ENCODE measurements at places on chromosomes 6 and 20.
A peak's percentile ranks its signal among the peaks of the same experiment; 100 is the strongest.

DNA sequence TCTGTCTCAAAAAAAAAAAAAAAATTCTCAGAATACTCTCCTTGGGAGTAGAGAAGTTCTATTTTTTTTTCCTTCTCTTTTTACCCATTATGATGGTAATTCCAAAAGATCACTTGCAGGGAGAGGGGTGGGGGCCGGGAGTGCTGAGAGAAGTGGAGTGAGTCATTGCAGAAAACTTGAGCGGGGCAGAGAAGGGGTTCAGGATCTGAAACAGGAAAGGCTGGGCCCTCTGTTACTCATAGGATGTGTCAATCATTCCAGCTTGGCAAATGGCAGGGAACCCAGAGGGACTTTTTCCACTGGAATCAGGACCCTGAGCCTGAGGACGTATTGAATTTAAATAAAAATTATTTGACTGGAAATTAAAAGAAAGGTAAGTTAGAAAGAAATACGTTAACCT, 111.4 kb upstream of the ARMC2 start:
- DNase-seq: peak; percentile 94

DNA sequence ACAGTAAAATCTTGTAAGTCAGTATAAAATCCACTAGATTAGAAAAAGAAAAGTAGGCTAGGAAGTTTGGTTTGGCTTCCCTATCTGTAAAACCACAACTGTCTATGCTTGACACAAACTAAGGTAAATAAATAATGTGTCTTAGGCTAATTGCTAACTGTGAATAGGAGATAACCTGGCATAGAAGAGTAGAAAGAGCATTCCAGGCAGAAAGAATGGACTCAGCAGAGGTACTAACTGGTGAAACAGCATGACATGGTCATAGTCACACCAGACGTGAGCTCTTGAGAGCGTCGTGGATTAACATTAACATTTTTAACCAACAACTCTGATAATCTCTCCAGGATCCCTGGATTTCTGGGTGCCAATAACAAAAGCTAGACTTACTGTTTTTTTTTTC, 8.7 kb upstream of the WTAP start:
- DNase-seq: no peak

- DNase-seq: no peak
These were observed 27.0 kb downstream of the ZNF292 start for GRCh38 chr6:87182321-87182720.

- DNase-seq: no peak
These were observed 11.9 kb downstream of the KIF25 start for GRCh38 chr6:168009331-168009730.

DNA sequence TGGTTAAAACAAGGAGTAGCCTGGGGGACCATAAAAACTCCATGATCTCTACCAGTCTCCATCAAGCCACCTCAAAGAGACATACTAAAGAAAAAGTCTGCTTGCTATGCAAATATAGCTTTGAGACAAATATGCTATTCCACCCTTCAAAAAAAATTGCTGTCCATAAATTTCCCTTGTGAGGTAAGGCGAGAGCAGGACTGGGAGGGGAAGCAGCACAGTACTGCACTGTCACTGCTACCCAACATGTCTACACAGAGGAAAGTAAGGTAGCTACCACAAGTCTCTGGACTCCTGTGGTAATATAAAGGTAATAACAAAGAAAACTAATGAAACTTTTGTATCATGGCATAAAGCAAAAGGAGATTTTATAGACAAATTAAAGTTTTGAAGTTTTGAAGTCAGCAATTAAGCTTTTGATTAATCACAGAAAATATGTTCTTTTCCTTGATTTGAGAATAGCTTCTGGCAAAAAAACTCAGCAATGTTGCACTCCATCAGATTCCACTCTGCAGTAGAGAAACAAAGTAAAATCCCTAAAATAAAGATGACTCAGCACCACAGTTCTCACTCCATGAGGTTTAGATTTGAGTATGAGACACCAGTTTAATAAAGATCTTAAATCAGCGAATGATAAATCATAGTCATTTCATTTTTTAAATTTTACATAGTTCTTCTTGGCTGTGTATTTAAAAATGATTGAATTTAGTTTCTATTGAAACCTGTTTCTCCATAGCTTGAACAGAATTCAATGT, 602.4 kb downstream of the COL12A1 start:
- DNase-seq: no peak

DNA sequence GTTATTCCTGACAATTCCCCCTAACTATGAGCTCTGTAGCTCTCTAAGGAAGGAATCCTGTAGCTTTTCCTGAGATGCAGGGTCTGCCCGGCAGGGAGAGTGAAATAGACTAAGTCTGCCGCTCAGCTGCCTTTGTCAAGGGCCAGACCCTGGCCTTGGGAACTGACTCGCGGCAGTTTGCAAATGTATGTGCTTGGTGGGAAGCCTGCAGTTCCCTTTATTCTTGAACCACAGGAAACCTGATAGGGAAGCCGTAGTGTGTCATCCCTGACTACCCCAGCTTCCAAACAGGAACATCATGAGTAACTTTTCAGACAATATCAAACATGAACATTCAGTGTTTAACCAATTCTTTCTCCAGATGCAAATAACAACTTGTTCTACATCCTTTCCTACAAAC, 78.7 kb upstream of the IFNGR1 start:
- DNase-seq: peak; percentile 6

GRCh38 chr6:111713236-111713635, 107.6 kb upstream of the TRAF3IP2 start:
- DNase-seq: no peak

DNA sequence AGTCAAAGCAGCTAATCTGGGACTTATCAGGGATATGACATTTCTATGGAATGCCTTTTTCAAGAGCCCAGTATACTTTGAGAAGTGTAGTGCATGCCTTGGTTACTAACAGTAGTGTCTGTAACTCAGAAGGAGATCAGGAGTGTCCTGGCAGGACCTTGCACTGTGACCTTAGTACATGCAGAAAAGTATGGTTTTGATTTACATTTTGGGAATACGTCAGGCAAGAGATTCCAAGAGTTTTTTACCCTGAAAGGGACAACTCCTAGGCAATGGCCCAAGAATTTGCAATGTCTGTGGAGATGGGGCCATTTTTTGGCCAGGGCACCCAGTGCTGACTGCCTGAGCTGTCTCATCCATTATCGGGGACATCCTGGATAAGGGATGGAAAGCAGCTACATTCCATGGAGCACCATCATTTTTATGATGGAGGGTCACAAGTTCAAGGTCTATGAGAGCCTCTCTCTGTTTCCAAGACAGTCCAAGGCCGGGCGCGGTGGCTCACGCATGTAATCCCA, 80.2 kb downstream of the FAM50B start:
- peak; percentile 59 for DNase-seq

DNA sequence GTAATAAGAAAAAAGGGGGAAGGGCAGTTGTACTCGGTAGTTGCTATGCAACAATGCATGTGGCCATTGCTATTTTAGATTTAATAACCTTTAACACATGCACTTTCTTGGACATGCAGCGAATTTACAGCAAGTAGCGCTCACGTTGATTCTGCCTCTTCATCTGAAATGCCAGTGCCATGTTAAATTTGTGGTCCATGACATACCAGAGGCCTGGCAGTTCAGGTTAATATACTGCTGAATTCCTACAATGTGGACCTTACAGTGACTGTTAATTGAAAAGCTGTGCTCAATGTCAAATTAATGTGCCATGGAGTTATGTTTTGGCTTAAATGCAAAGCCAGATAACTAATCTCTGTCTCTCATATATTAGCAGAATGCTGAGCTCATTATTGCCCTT, 699.7 kb downstream of the DOK5 start:
- no peak for DNase-seq

DNA sequence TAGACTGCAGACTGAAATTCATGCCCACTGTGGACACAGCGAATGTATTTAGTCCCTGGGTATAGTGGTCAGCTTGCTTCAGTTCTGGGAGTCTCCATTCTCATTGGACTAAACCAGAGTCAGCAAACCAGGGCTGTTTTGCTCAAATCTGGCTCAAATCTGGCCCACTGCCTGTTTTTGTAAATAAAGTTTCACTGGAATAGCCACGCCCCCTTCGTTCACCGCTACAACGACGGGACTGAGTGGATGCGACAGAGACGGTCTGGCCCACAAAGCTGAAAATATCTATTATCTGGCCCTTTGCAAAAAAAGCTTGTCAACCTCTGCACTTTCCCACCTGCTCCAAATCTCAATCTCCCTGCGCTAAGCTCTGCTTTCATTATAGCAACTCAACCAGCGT, 135.4 kb downstream of the BMP7 start:
- no peak for DNase-seq

- DNase-seq: no peak
These were observed 33.1 kb downstream of the TFAP2A start for GRCh38 chr6:10381830-10382208.

- no peak for DNase-seq
These were observed 31.8 kb downstream of the CPXM1 start for GRCh38 chr20:2768632-2769015.

DNA sequence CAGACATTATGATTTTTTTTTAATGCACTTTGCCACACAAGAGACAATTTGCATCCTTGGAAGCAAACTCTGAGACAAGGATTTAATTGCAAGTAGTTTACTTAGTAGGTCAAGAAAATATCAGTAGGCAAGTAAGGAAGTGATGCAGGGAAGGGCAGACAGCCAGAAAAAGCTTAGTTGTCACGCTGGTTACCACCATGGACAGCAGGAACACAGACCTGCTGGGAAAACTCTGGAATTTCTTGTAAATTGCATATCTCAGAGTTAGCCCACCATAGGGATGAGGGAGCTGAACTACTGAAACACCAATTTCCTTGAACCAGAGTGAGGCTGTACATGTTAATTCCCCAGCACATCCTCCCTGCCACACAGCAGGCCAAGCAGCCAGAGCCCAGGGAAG, 92.7 kb downstream of the L3MBTL3 start:
- DNase-seq: no peak

DNA sequence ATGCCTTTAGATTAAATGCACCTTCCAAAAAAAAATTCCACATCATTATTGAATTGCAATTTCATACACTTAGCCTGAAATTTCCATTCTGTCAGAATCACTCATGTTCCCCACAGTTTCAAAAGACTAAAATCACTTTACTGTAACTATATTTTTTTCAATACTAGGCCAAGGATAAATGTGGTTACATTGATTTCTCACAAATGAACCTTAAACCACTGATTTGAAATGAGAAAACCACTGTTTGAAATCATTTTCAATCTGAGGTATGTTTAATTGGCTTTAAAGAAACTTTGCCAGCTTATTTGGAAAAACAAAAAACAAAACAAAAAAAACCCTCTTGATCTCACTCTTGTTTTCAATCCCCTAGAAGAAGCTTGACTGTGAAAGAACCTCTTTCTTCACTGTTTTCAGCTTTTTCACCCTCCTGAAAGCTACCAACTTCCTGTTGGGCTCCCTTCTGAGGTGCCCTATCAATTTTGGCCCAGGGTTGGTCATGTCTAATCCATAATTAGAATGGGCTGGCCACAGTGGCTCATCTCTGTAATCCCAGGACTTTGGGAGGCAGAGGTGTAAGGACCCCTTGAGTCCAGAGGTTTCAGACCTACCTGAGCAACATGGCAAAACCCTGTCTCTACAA, 242.5 kb downstream of the ADGRG6 start:
- no peak for DNase-seq

- DNase-seq: no peak
These were observed 58.1 kb upstream of the EPB41L1 start for GRCh38 chr20:36096435-36096834.

GRCh38 chr20:9154464-9155024, 85.7 kb downstream of the PLCB4 start:
- DNase-seq: no peak

DNA sequence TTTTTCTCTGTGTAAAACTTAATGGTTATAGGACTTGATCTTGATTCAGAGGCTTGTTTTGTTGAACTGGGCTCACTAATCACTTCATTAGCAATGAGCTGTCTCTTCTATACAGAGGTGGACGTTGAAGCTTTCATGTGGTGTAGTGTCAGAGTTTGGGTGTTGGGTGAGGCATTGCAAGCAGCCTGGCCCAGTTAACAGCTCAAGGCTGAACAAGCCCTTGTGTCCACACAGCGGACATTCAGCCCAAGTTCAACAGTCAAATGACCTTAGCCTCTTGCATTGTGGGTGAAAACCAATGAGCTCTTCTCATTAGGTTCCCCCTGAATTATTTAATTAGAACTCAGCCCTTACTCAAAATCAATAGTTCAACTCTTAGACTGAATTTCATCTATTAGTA, 12.5 kb downstream of the COL10A1 start:
- no peak for DNase-seq

DNA sequence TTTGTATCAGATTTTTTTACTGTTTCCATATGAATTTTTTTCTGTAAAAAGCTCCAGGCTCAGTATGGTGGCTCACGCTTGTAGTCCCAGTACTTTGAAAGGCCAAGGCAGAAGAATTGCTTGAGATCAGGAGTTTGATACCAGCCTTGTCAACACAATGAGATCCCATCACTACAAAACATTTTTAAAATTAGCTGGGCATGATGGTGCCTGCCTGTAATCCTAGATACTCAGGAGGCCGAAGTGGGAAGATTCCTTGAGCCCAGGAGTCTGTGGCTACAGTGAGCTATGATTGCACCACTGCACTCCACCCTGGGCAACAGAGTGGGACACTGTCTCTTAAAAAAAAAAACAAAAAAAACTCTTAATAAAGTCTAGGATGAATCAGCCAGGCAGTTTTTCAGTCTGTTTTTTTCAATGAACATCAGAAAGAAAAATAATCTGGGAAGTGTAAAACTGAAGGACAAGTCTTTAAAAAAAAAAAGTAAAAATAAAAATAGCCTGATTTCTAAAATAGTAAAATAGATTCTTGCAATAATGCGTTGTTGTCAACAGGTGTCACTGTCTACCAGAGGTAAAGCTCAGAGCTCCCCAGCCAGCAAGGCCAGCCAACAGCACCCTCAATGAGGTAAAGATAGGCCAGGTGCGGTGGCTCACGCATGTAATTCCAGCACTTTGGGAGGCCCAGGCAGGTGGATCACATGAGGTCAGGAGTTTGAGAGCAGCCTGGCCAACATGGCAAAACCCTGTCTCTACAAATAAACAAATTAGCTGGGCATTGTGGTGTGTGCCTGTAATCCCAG, 9.3 kb upstream of the ATG5 start:
- peak; percentile 52 for DNase-seq

- peak; percentile 88 for DNase-seq
These were observed 211.6 kb upstream of the ZNF184 start for GRCh38 chr6:27684264-27685211.

DNA sequence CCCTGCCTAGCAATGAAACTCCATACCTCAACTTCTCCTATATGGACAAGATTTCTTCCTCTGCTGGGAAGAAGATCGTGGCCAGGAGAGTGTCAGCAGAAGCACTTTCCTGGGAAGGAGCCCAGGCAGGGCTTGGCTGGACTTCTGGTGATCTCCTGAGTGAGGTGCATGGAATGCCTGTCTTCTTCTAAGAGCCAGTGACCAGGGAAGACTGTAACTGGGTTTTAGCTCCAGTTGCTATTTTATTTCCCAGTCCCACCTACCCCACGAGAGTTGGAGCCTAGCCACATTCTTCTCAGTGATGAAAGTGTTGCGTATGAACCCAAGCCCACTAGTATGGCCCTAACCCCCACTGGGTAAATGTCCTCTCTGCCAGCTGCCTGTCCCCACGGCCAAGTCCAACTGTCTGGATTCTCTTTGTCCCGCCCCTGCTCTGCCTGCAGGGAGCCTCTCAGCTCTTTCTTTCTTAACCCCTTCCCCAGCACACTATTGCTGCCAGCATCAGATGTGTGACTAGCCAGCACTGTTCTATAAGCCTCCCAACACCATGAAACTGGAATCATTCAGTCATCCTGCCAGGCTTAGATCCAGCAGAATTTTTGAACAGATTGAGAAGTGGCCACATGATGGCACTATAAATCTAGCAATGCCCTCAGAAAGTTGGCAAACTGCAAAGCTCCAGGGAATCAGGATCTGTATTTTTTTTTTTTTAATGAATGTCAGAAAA, 69.8 kb upstream of the FAM184A start:
- peak; percentile 75 for DNase-seq

- peak; percentile 29 for DNase-seq
These were observed 50.2 kb upstream of the NOP56 start for GRCh38 chr20:2602046-2602735.
